ENCODE measurements at places on chromosomes 1 and 21.

- DNase-seq, result peak; percentile 48
Measured at GRCh38 chr1:244350027-244350426, 101.7 kb downstream of the ADSS2 start.

- DNase-seq, result no peak
Measured at GRCh38 chr1:32933742-32934322, 30.8 kb downstream of the RNF19B start.

DNA sequence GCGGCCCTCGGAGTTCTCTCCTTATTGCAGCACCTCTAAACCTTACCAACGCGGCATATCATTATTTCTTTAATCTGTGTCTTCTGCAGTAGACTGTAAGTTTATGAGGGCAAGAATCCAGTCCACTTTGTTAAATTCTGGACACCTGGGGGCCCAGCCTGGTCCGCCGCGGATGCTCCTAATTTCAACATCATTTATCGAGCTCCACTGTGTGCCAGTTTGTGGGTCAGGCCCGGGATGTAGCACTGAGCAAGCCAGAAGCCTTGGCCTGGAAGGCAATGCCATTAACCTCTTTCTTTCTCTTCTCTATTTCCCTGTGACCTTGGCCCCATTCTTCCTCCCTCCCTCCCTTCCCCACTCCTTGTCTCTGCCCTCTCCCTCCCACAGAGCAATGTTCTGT lies 70.6 kb upstream of the CACNA1E start:
- no peak for DNase-seq

DNA sequence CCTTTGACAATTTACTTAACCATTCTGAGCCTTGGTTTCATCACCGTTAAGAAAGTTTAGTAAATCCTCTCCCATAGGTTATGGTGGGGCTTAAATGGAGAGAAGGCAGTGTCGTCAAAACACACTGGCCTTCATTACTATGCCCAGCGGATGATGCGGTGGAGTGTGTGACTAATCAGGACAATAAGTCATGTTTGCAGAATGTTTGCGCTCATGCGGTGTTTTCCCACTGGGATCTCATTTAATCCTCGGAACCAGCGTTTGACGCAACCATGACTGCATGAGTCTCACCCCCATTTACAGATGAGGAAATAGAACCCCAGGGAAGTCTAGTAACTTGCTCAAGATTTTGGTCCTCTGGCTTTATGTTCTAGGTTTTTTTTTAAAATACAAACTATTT lies 17.5 kb downstream of the SLC26A9 start:
- DNase-seq, result no peak

DNA sequence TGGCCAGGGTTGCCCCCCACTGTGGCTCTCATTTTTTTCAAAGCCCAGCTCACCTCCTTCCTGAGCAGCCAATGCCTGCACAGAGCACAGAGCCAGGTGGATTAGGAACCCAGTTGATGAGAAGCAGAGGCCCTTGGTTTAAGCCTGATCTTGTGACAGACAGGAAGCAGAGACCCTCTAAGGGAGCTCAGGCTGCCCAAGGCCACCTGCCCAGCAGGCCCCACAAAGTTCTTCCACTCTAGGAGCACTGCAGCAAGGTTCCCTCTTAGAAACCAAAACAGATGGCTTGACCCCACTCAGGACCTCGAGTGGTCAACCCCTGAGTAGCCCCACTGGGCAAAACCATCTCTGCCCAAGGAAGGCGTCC lies 25.5 kb upstream of the PRSS38 start:
- no peak for DNase-seq

GRCh38 chr1:166197597-166197996 lies 30.8 kb upstream of the FAM78B start:
- DNase-seq, result no peak

DNA sequence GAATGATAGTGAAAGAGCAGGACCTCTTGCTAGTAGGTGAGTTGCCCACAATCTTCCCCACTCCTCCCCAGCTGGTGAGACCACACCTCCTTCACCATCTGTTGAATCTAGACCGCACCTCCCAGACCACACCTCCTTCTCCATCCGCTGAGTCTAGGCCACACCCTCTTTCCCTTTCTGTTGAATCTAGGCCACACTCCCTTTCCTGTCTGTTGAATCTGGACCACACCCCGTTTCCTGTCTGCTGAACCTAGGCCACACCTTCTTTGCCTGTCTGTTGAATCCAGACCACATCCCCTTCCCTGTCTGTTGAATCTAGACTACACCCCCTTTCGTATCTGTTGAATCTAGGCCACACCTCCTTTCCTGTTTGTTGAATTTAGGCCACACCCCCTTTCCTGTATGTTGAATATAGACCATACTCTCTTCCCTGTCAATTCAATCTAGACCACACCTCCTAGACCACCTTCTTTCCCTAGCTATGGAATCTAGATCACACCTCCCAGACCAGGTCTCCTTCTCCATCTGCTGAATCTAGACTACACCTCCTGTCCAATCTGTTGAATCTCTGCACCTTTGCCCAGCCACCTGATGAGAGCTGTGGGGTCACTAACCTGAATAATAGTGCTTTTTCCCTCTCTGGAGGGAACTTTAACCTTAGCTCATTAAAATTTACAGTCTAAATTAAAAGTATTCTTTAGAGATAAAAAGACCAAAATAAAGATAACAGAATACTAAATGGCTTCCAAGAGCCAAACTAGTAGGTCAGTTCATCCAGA lies 116.3 kb downstream of the DAB1 start:
- DNase-seq, result peak; percentile 10
